ENCODE measurements at places on chromosomes 6 and 20.

GRCh38 chr6:79453558-79454042, 83.6 kb downstream of the LCA5 start:
- DNase-seq, result no peak

DNA sequence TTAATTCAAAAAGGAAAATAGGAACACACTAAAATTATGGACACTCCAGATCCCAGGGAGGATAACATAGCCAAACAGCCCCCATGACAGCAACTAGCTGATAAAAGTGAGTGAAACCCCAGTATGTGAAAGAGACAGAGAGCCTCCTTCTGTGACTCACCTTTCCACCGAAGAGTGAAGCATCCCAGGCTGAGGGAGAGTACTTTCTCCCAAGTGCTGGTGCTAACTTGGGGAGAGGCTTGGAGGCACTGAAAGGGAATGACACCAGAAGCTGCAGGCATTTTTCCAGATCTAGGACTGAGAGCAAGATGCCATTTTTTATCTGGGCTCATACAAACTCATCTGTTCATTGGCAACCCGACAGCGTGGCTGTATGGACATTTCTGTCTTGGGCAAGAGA, 339.8 kb downstream of the HTR1B start:
- no peak for DNase-seq

DNA sequence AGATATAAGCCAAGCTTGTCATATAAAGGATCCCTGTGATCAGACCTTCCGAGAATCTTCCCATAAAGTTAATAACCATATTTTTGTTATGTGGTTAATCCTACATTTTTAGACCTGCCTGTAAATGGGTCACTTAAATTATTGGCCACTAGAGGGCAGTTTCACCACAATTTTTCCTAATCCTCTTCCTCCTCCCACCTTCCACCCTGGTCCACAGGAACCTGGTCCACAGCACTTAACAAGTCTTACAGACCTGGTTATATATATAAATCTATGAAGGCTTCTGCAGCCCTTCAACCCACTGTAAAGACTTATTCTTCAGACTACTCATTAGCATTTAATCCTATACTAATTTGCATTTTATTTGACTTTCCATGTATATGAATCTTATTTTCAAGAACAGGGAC, 28.3 kb downstream of the MRS2 start:
- DNase-seq, result no peak

GRCh38 chr20:32364554-32365208, 6.5 kb downstream of the ASXL1 start:
- DNase-seq, result no peak

GRCh38 chr6:148316308-148316707, 26.3 kb upstream of the SASH1 start:
- no peak for DNase-seq

GRCh38 chr6:19999319-20000191, 162.4 kb downstream of the ID4 start:
- no peak for DNase-seq

- no peak for DNase-seq
These were observed at the start of gene BANF2 for GRCh38 chr20:17699931-17700351. TSS of gene BANF2 (plus strand) at chr20:17699966. CDS start at chr20:17725026, 25,060 bp downstream.

GRCh38 chr6:45813943-45814342, 201.7 kb downstream of the CLIC5 start:
- no peak for DNase-seq

- peak; percentile 93 for DNase-seq
These were observed at the start of gene ARFGEF2 for GRCh38 chr20:48921168-48921882. TSS of gene ARFGEF2 (plus strand) at chr20:48921711. CDS start at chr20:48921890, 179 bp downstream.

- DNase-seq, result no peak
These were observed 783.2 kb downstream of the DHX35 start for GRCh38 chr20:39745380-39745779.

DNA sequence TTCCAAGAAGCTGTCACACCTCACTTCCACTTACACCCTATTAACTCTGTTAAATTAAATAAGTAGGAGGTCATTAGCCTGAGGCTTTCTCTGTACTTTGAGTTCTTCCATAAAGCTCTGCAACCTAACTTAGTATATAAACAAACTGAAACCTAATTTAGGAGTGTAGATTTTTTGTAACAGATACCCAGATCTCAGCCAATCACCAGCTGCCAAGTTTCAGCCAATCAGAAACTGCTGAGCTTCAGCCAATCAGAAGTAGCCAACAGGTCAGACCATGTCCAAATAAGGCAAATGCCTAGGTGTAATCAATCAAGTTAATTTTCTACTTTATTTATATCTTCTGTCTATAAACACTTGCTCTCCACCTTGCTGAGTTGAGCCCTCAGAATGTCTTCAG, 142.7 kb upstream of the SULF2 start:
- no peak for DNase-seq

DNA sequence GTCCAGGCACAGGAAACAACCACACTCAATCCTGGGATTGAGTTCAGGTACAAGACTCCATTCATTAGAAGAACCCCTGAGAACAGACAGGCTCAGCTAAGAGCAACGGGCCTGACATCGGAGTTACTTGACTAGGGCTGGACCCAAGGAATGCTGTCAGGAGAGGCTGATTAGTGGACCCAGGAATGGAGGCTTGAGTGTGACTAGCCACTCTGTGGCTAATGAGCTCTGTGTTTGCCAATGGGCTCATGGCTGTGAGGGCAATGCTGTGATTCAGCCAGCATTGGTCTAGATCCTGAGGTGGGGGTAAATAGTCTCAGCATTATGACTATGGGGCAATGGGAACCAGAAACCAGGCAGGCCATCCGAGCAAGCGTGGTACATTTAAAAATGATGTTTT, 71.8 kb downstream of the RIOK1 start:
- no peak for DNase-seq

- no peak for DNase-seq
These were observed 21.0 kb downstream of the PFDN4 start for GRCh38 chr20:54228841-54229240.

GRCh38 chr20:22752324-22752723, 168.0 kb upstream of the FOXA2 start:
- DNase-seq, result no peak

Data from putamen (tissue), 1 donor.